Hematopoietic multipotent progenitor cell (in vitro differentiated cells): ENCODE measurements at places on chromosomes 7 and 10. TPM values are rescaled to one million over a fixed set of nuclear protein-coding genes. Genes with fewer than 3 reads are reported as not detected.

DNA sequence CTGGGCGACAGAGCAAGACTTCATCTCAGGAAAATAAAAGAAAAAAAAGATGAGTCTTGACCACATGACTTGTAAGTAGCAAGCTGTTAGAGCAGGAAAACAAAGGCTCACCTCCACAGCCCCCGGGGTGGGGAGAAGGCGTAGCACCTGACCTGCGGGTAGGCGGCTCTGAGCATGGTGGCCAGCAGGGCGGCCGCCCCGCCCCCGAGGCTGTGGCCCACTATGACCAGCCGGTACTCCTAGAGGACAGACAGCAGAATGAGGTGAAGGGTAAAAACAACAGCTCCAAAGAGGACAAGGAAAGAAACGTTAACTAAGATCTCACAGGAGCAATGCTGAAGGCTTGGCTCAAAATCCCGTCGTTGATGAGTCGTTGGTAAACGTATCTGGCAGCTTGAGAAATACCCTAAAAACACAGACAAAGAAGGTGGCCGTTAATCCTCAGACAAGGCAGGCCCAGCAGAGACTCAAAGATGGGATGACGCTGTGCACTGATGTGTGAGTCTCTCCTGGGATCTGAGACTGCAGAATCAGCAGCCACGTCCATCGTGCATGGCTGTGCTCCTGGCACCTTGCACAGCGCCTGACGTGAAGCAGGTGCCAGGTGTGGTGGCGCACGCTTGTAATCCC lies 31.1 kb downstream of the DAGLB start:
- DNase-seq: no peak

Gene INSYN2A
- under 0.01 TPM for total RNA-seq

- DNase-seq: no peak
Observed at GRCh38 chr10:13671904-13672303, 85.1 kb downstream of the PRPF18 start.

DNA sequence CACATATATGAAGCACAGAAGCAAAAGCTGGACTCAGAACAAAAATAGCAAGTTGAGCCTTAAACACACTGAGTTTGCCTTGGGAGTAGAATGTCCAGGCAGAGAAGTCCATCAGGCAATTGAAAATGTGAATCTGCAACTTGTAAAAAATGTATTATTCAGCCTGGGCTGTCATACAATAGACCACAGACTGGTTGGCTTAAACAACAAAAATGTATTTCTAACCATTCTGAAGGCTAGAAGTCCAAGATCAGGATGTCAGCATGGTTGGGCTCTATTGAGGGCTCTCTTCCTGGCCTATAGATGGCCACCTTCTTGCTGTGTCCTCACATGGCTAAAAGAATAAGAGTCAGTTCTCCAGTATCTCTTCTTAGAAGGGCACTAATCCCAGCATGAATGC lies 76.5 kb upstream of the CAPZA2 start:
- DNase-seq: no peak

Gene CNTNAP2
- total RNA-seq: 0.54 TPM

Gene PHYHIPL
- total RNA-seq: under 0.01 TPM

GRCh38 chr10:24554036-24554435 lies 169.7 kb downstream of the ARHGAP21 start:
- no peak for DNase-seq

GRCh38 chr7:134014935-134015334 lies 112.2 kb upstream of the LRGUK start:
- DNase-seq: no peak

DNA sequence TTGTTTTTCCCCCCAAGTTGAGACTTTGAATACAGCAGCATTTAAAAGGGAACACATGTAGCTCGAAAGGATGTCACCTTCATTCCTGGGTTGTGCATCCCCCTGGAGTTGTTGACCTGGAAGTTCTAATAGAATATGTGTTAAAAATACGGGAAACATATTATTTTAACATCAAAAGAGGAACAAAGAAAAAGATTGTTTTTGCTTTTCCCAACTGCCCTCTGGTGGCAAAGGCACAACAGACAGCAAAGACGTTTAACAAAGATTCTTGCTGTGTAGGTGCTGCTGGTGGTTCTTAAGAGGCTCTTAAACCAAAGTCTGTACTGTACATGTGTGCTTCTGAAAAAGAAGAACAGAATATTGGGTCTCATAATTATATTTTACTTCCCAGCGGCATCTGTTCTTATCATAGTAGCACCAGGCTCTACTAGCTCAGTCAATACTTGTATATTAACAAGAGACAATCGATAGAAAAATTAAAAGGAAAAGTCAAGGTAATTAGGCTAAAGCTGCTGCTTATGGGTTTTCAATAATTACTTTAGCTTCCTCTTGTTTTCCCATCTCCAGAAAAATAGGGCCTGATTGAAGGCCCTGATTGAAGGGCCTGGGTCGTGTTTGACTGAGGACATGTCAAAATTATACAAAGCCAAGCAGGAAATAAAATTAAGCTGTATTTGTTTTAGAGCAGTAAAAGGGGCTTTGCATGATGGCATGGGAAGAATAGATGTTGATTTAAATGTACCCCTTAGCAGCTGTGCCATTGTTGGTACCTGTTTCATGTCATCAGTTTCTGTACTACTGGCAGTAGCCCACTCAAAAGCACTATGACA lies 384.2 kb upstream of the LRGUK start:
- DNase-seq: no peak

Gene PPP1R3A
- not detected for total RNA-seq

- peak; percentile 2 for DNase-seq
Observed at GRCh38 chr10:76403912-76404311, 972.5 kb downstream of the LRMDA start.

DNA sequence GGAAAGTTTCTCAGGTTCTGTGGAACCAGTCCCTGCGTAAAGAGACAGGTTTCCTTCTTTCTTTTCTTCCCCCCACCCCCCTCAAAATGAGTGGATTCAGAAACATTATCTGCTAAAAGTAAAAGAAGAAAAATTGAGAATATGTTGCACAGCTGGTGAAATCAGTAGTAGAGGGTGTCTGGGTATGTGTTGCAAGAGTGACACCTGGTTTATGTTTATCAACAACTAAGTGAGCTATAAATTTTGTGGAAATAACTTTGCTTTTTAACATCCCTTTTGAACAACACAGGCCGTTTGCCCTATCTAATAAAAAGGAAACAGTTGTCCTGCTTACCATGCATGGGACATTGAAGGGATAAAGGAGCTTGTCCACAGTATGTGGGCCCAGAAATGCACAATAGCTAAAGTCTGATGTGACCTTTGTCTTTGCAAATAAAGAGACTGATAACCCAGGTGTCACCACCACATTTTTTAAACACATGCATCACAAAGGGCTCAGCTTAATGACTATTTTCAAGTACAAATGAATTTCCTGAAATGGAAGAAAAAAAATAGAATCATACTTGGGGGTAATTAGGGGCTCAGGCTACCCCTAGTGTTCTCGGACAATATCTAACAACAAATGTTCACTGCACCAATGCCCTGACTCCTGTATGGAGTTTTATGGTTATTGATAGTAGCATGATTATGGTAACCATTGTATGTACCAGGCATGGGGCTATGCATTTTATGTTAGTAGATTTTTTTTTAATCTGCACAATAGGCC lies 221.7 kb upstream of the TCF7L2 start:
- DNase-seq: no peak

Gene FOXP2
- under 0.01 TPM for total RNA-seq

DNA sequence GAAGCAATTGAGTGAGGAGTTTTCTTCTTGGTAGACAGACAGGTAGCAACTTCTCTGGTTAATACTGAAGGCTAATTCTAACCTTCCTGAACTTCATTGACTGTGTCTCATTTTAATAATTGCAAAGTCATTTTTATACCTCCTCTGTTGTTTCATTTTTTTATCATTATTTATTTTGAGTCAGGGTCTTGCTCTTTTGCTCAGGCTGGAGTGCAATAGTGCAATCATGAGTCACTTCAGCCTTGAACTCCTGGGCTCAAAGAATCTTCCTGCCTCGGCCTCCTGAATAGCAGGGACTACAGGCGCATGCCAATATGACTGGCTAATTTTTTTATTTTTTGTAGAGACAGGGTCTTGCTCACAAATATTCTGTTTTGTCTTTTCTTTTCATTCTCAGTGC lies 45.4 kb downstream of the APBB1IP start:
- no peak for DNase-seq

DNA sequence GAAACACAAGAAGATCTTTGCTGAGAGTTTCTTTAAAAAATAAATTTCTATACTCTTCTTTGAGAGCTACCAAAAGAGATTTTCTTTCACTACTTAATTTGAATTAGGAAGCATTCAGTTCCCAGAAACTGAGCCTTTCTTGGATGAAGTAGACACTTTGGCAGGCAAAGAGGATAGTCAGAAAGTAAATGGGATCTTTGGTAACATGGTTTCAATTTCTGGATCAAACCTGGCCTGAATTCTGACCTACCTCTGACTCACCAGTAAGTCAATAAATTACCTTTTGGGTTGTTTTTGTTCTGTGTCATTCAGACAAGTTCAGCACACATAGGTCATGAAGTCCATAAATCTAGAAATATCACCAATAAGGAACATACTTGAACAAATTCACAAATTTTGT lies 26.8 kb upstream of the CABCOCO1 start:
- DNase-seq: no peak

Gene TMEM139
- total RNA-seq: not detected

Gene TAS2R3
- total RNA-seq: 1.1 TPM

- DNase-seq: no peak
Observed at GRCh38 chr7:154960063-154960790, 42.7 kb downstream of the PAXIP1 start.

DNA sequence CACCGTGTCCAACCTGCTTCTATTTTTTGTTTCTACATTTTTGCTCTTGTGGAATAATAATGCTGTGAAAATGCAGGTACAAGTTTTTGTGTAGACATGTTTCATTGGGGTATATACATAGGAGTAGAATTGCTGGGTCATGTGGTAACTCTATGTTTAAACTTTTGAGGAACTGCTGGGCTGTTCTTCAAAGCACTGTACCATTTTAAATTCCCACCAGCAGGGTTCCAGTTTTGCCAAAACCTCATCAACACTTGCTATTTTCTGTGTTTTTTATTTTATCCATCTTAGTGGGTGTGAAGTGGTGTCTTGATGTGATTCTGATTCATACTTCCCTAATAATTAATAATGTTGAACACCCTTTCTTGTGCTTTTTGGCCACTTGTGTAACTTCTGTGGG lies 138.6 kb downstream of the RGS10 start:
- peak; percentile 28 for DNase-seq

GRCh38 chr7:29443552-29443951 lies 120.1 kb upstream of the PRR15 start:
- no peak for DNase-seq

DNA sequence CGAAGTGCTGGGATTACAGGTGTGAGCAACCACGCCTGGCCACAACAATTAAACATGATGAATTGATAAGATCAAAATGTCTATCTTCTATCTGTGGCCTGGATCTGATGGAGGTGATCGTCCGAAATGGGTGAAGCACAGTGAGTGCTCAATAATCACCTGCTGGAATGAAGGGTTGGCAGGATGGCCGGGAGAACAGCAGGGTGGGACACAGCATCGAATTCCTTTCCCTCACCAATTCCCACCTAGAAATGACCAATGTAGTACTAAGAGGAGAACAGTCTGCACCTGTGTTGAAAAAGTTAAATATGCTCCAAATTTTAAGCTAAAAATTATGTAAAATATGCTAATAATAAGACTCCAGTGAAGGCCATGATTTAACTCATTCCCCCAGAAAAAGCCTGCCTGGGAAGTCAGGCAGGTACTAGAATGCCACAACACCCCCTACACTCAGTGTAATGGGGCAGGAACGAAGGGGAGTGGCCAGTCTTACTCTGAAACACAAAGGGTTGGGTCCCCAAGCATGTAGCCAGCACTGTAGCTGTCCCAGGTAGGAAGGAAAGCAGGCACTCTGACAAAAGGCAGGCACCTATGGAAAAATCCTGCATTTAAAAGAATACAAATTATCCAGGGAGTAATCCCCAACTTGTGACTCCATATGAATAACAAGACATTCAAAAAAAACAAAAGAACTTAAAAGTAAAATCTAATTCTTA lies 110.3 kb downstream of the VPS41 start:
- no peak for DNase-seq

- DNase-seq: no peak
Observed at GRCh38 chr7:149854611-149855360, 16.6 kb downstream of the ZNF862 start.

Gene ZNF775
- 10.2 TPM for total RNA-seq

DNA sequence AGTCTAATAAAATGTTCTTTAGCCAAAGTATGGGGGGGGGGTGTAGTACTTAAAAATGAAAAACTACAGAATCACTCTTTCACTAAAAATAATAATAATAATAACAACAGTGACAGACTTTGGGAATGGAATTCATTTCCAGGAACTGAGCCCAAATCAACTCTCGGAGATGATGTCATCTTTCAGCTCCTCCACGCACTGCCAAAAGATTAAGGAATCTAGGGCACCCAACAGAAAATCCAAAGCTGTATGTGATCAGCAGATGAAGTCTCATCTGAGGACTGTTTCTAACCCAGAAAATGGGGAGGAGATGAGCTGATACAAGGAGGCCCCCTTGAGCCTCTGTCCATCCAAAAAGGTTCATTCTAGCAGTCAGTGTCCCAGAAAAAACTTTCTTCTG lies 54.5 kb downstream of the GRB10 start:
- DNase-seq: no peak

Gene SEMA3A
- under 0.01 TPM for total RNA-seq

GRCh38 chr10:25842146-25842545 lies 91.9 kb upstream of the MYO3A start:
- no peak for DNase-seq

Gene SLC26A3
- not detected for total RNA-seq

Gene TMEM213
- not detected for total RNA-seq

GRCh38 chr7:33425929-33426678 lies 296.7 kb downstream of the BBS9 start:
- no peak for DNase-seq

DNA sequence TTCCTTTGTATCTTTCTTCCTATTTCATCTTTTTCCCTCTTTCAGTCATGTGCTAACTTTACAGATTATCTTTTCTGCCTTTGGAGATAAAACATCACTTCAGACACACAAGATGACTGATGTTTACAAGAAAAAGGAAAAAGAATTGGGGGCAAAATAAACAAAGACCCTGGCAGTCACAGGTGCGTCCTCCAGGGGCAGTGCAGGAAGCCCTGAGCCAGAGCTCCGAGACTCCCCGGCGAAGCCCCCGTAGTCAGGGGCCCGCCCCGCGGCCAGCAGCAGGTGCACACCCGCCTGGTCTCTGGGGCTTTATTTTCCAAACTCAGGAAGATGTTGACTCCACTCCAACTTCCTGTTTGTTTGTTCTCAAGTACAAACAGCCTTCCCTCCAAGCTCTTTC lies 10.2 kb downstream of the STK32C start:
- DNase-seq: no peak

DNA sequence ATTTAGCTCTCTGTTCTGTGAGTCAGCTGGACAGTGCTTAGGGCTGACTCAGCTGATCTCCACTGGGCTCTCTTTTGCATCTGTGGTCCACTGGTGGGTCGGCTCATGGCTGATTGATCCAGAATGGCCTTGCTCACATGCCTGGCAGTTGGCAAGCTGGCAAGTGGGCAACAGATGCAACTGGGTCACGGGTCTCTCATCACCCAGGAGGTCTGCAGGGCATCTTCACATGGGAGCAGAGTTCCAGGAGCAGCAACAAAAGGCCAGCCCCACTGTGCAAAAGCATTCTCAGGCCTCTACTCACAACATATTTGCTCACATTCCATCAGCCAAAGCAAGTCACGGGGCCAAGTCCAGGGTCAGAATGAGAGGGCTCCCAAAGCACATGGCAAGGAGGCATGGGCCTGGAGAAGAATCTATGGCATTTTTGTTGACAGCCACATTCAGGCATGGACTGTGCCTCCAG lies 98.8 kb downstream of the OAT start:
- DNase-seq: no peak
